ENCODE measurements at places on chromosomes 4 and X.

DNA sequence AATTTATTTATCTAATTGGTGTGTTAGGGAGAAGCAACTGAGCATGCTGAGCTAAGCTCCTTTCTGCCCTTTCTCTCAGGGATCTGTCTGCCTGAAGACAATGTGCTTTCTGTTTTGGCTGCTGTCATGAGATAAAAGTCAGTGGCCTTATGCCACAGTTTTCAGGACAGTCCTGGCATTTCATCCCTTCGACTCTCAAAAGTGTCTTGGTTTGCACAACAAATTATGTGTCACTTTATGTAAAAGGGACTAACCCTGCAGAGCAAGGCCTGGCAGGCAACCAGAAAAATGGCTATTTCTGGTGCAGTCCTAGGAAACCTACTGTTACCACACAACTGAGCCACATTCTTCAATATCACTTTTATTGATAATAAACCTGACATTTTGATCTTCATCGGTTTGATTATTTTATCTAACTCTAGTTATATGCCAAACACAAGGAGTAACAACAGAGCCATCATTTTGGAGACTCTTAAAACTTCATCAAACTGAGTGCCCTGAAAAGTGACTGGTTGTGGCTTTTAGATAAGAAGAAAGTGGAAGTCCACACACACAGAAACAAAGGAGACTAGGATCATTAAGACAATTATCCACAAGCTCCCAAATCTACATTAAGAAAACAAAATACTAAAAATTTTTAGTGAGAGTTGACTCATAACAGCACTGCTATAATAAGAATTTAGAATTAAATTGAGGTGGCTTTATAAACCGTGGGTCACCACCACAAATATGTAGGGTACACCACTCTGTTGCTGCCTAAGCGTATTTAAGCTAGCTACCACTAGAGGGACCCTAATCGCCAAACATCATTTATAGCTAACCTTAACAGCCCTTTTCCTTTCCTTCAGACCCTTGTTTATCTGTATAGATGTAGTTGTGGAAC is 95.9 kb upstream of the PTPN13 start:
- peak; percentile 35 for DNase-seq

DNA sequence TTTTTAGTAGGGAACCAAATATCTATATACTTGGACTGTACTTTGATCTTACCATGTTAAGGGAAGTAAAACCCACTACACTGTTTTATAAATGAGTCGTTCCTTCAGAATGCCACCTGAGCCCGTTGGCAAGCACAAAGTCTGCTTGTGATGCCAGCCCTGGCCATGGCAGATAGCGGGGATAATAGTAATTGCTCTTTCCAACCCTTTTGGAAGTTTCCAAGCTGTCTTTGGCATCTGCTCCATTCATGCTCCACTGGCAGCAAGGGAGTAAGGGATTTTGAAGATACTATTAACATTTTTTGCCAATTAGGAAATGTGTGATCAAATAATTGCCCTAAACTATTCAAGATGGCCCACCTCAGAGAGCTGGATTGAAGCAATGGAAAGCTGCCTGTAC is 689.2 kb upstream of the SLIT2 start:
- no peak for DNase-seq

DNA sequence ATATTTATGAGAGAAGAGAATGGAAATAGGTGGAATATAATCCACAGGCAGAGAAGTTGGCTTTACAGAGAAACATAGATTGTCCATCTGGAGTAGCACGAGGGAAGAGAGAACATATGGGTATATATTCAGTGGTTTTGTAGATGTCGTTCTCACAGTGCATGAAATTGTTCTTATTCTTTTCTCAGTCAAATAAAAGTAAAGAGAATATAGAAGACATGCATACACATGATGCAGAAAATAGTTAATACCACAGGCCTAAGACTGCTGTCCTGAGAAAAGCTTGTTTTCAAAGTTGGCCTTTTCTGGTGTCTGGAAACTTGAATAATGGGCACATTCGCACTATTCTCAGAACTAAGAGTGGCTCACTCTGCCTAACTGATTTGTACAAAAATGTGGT is 378.1 kb downstream of the GABRG1 start:
- DNase-seq = no peak

- no peak for DNase-seq
These were observed 15.3 kb downstream of the PHEX start for GRCh38 chrX:22047468-22047867.

DNA sequence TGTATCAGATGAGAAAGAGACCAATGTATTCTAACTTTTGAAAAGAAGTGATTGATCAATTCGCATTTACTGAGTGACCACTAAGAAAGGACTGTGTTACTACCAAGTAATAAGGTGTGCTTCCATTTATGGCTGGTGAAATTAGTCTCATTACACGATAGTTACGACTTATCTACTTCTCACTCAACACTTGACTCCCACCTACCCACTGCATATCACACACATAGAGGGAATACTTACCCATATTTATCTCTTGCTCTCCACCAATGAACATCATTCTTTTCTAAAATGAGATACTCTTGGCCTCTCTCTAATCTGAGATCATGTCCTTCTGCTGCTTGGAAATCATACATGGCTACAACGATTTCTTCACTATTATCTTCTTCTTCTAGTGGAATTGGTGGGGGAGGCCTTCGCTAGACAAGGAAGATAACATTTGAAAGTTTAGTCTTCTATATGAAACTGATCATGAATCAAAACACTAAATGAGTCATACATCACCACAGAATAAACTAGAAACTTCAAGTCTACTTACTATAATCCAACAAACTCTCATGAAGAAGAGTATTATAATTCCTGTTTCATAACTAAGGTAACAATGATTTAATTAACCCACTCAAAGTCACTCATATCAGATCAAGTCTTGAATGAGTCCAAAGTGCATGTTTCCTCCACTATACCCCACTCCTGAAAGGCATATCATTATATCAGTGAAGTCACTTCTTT is 33.7 kb upstream of the TXK start:
- no peak for DNase-seq

DNA sequence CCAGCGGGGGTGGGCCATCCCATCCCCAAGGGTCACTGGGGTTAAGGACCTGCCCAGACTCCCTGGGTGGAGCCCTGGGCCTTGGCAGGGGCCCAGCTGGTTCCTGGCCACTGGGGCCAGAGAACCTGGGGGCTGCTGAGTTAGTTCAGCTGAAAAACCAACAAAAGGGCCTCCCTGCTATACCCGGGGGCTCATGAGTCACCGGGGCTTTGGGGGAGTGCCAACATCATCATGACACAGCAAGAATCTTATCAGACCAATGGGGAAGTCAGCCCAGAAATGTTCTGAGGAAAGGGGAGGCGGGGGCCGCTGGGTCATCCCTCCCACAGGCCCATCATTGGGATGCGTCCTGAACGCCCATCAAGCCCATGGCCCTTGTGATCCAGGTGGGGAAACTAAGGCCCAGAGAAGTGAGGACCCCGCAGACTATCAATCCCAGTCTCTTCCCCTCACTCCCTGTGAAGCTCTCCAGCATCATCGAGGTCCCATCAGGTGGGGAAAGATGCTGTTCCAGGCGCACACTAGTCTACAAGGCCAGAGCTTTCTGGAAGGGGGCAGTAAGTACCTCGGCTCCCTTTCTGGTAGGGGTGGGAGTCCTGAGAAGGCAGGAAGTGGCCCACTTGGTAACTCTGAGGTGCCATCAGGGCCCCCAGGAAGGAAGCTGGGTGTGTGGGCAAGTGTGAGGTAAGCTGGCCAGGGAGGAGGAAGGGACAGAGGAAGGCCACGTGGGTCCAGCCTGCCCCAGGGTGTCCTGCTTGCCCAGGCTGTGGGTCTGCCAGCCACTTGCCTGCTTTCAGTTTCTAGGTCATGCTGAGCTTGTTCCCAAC is 4.5 kb downstream of the G6PD start:
- no peak for DNase-seq

Measured in cerebellum (tissue), 4 donors.